ENCODE measurements at places on chromosomes 2 and 18.
A peak's percentile ranks its signal among the peaks of the same experiment; 100 is the strongest.

- no peaks in the 10 kb centered on the region for H3K4me1 ChIP-seq
- peaks cover 31% of the 10 kb centered on the region for H3K27me3 ChIP-seq
- no peak for DNase-seq
- H3K27ac ChIP-seq = no peak overlapping the region
- no peaks in the 10 kb centered on the region for H3K36me3 ChIP-seq
These were observed 176.2 kb downstream of the CYP26B1 start for GRCh38 chr2:71971493-71971892.

GRCh38 chr2:241842620-241843211, 16.0 kb downstream of the PDCD1 start:
- no peaks in the 10 kb centered on the region for H3K36me3 ChIP-seq
- no peak overlapping the region for H3K27ac ChIP-seq
- H3K27me3 ChIP-seq = peaks cover 45% of the 10 kb centered on the region

GRCh38 chr2:10057231-10058107, 14.1 kb downstream of the KLF11 start:
- H3K4me1 ChIP-seq = peaks cover 5% of the 10 kb centered on the region
- peak overlapping the region; percentile 60 for H3K4me3 ChIP-seq
- H3K27ac ChIP-seq = peak overlapping the region; percentile 81
- DNase-seq = peak; percentile 51

DNA sequence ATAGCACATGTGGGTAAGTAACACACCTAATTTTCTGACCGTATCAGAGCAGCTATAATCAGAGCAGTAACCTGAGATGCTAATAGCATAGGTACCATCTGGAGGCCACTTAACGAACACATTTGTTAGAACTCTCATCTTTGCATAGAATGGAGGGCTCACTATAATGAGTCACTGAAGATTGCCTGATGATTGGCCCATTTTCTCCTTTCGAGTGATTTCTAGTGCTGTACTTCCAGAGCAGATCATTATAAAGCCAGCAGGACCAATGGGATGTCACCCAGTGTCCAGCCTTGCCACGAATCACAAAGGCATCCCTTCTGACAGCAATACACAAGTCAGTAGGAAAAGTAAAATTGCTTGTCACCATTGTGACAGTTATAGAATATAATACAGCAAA, 81.7 kb upstream of the REV1 start:
- H3K36me3 ChIP-seq = peaks cover 1% of the 10 kb centered on the region
- no peaks in the 10 kb centered on the region for H3K27me3 ChIP-seq
- no peak for DNase-seq
- H3K4me3 ChIP-seq = no peak overlapping the region

DNA sequence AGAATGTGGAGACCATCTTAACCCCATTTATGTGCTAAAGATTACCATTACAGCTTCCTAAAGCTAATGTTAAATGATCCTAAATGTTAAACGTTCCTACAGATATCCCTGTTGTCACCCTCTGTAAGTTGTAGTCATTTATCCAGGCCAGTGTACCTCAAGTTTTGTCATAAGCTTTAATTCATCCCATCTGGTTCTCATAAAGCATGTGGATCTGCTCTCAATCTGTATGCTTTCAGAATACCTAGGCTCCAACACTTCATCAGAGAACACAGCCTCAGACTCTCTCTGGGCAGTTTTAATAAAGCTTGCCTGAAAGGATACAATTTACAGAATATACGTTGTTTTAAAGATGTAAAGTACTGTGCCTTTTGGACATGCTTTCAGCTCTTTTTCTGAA, 4.2 kb upstream of the CCDC178 start:
- no peak for DNase-seq
- H3K27me3 ChIP-seq = peaks cover 30% of the 10 kb centered on the region
- no peak overlapping the region for H3K4me3 ChIP-seq
- no peak overlapping the region for H3K27ac ChIP-seq

DNA sequence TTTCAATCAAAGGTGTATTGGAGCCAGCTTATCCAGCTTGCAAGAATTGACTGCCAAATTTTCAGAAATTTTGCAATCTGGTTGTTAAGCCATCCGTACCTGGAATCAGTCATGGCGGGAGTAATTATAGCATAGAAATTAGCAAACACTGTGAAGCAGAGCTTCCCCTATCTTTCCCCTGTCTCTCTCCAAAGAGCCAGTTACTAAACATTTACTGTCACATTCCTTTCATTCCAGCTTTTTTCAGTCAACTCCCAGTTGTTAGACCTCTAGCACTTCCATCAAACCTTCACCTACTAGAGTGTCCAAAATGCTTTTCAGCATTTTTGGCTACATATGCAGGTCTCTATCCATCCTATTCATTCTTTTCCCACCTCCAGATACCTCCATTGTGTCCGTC, 137.4 kb downstream of the MC4R start:
- H3K4me3 ChIP-seq = no peak overlapping the region
- no peaks in the 10 kb centered on the region for H3K36me3 ChIP-seq
- DNase-seq = no peak

- peak; percentile 36 for DNase-seq
- peaks cover 27% of the 10 kb centered on the region for H3K36me3 ChIP-seq
- no peaks in the 10 kb centered on the region for H3K27me3 ChIP-seq
- H3K4me3 ChIP-seq = peak overlapping the region; percentile 85
- H3K4me1 ChIP-seq = peaks cover 5% of the 10 kb centered on the region
These were observed 593 bp downstream of the ZNF514 start for GRCh38 chr2:95158891-95159619.

DNA sequence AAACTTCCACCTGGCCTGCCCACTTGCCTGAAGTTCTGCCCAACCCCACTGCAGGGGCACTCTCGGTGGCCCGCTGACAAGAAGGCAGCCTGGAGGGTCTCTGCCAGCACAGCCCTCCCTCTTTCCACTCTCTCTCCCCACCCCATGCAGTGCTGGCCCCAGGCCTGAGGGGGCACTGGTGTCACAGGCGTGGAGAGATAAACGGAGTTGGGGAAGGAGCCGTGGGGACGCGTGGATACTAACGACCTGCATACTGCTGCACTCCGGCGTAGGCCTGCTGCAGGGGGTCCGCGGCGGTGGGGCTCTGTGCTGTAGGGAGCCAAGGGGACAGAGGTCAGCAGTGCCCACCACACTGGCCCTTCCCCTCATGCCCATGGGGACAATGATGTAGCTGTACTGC, 299.3 kb downstream of the CELF4 start:
- H3K27ac ChIP-seq = no peak overlapping the region
- no peak overlapping the region for H3K4me3 ChIP-seq
- no peaks in the 10 kb centered on the region for H3K36me3 ChIP-seq
- H3K4me1 ChIP-seq = no peaks in the 10 kb centered on the region
- H3K27me3 ChIP-seq = peaks cover 14% of the 10 kb centered on the region

- H3K36me3 ChIP-seq = no peaks in the 10 kb centered on the region
- no peak overlapping the region for H3K27ac ChIP-seq
- no peak overlapping the region for H3K4me3 ChIP-seq
- DNase-seq = no peak
- no peaks in the 10 kb centered on the region for H3K27me3 ChIP-seq
- H3K4me1 ChIP-seq = peaks cover 1% of the 10 kb centered on the region
These were observed 17.5 kb upstream of the HPCAL1 start for GRCh38 chr2:10285191-10285555.

DNA sequence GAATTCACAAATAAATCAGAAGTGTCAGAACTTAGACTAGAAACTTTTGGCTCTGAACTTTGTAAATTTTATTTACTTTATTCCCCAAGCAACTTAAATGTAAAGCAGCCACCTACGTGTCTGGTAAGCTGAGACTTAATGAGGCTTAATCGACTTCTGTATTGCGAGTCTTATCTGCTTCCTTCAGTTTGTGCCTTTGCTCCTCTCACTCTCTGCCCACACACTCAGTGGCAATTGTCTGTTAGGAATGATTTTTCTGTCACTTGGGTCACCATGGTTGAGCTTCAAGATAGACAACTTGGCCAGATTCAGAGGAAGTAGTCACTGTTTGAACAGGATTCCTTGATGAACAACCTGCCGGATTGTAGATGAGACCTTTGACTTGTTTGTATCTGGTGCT, 691.4 kb upstream of the FSHR start:
- H3K27ac ChIP-seq = no peak overlapping the region
- no peak overlapping the region for H3K4me3 ChIP-seq
- peaks cover 1% of the 10 kb centered on the region for H3K36me3 ChIP-seq

DNA sequence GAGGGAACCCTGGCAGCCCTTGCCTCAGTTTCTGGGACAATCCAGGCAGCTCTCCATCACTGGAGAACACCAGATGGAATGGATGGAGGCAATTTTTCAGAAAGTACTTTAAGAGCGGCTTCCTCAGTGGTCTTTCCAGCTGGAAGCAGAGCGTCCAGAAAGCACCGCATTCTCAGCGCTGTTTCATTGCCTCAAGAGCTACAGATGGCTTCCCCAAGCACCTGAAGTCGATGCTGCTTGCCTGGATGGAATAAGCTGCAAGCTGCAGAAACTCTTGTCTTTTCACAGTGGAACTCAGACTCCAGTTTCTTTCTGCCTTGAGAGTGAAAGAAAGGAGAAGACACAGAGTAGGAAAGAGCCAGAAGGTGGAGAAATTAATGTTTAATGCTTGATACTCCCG, 766.9 kb downstream of the TDRD15 start:
- H3K27ac ChIP-seq = no peak overlapping the region
- H3K36me3 ChIP-seq = no peaks in the 10 kb centered on the region
- no peaks in the 10 kb centered on the region for H3K27me3 ChIP-seq
- no peak for DNase-seq
- no peaks in the 10 kb centered on the region for H3K4me1 ChIP-seq
- no peak overlapping the region for H3K4me3 ChIP-seq

GRCh38 chr2:21262426-21262940, 138.7 kb downstream of the TDRD15 start:
- H3K4me1 ChIP-seq = peaks cover 18% of the 10 kb centered on the region
- DNase-seq = no peak
- H3K36me3 ChIP-seq = no peaks in the 10 kb centered on the region
- no peak overlapping the region for H3K4me3 ChIP-seq
- no peak overlapping the region for H3K27ac ChIP-seq

GRCh38 chr2:105611333-105611637, 133.4 kb upstream of the NCK2 start:
- H3K36me3 ChIP-seq = no peaks in the 10 kb centered on the region
- no peak for DNase-seq
- no peak overlapping the region for H3K27ac ChIP-seq
- H3K4me1 ChIP-seq = peaks cover 26% of the 10 kb centered on the region

- H3K36me3 ChIP-seq = peaks cover 3% of the 10 kb centered on the region
- peak overlapping the region; percentile 95 for H3K4me3 ChIP-seq
- H3K27ac ChIP-seq = peak overlapping the region; percentile 97
- peaks cover 32% of the 10 kb centered on the region for H3K4me1 ChIP-seq
- peak; percentile 26 for DNase-seq
- no peaks in the 10 kb centered on the region for H3K27me3 ChIP-seq
These were observed 1.1 kb downstream of the MEMO1 start for GRCh38 chr2:32009516-32010256.

- no peak overlapping the region for H3K4me3 ChIP-seq
- H3K27me3 ChIP-seq = peaks cover 8% of the 10 kb centered on the region
- H3K36me3 ChIP-seq = no peaks in the 10 kb centered on the region
- H3K4me1 ChIP-seq = peaks cover 21% of the 10 kb centered on the region
- no peak for DNase-seq
These were observed 2.9 kb upstream of the EPB41L3 start for GRCh38 chr18:5546660-5547059.

DNA sequence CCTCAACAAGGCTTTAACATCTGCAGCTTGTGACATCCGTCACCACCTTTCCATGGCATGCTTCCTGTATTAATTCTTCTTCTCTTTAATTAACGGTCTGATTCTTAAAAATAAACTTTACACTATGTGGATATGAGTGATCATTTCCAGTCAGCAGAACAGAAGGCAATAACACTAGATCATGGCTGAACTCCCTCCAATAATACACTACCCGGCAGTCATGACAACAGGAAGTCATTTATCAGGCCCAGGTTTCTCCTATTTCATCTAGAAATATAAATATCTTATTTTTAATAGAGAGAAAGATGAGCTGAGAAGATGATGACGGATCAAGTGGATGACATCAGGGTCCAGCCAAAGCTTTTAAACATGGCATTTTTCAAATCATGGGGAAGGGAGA, 792.2 kb downstream of the SLC4A3 start:
- H3K4me3 ChIP-seq = no peak overlapping the region
- H3K36me3 ChIP-seq = no peaks in the 10 kb centered on the region
- H3K27me3 ChIP-seq = no peaks in the 10 kb centered on the region

- peaks cover 20% of the 10 kb centered on the region for H3K4me1 ChIP-seq
- no peak overlapping the region for H3K27ac ChIP-seq
- H3K4me3 ChIP-seq = no peak overlapping the region
- H3K36me3 ChIP-seq = peaks cover 8% of the 10 kb centered on the region
These were observed 125.5 kb downstream of the PARD3B start for GRCh38 chr2:204670756-204671155.

DNA sequence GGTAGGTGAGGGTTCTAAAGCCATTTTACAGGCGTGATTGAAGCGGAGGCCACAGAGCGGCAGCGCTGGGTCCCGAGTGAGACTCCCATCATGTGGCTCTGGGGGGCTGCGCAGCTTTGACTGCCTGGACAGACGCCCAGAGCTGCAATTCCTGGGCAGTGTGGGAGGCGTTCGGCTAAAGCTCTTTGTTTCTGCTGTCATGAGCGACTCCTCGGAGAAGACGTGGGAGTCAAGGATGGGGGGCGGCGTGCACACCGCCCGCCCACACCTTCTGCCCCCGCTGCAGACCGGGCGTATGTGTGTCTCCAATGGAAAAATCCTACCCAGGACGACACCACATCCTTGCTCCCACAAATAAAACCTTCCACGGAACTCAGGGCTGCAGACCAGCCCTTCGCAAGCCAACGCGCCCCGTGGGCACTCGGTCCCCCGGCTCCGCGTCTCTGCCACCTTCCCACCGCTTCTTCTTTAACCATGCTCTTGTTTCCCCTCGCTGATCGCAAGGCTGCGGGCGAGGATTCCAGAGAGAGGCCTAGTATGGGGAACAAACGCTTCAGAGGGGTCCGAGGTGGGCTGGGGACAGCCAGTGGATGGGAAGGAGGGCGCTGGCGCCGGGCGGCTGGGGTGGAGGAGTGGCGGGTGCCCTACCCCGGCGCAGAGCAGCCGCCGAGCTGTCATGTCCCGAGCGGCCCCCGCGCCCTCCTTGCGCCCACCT, 680 bp upstream of the LBH start:
- H3K4me1 ChIP-seq = peaks cover 22% of the 10 kb centered on the region
- peak; percentile 15 for DNase-seq
- H3K36me3 ChIP-seq = peaks cover 6% of the 10 kb centered on the region

GRCh38 chr2:101698844-101699754, 1.6 kb downstream of the MAP4K4 start:
- H3K27ac ChIP-seq = no peak overlapping the region
- H3K27me3 ChIP-seq = no peaks in the 10 kb centered on the region
- peaks cover 13% of the 10 kb centered on the region for H3K4me1 ChIP-seq
- H3K36me3 ChIP-seq = peaks cover 15% of the 10 kb centered on the region
- no peak overlapping the region for H3K4me3 ChIP-seq
